ENCODE measurements at places on chromosomes 2 and 18.

GRCh38 chr18:57475408-57475807 lies 40.2 kb downstream of the ONECUT2 start:
- DNase-seq, result no peak

GRCh38 chr2:166891727-166892126 lies 3.4 kb downstream of the XIRP2 start:
- DNase-seq, result no peak

DNA sequence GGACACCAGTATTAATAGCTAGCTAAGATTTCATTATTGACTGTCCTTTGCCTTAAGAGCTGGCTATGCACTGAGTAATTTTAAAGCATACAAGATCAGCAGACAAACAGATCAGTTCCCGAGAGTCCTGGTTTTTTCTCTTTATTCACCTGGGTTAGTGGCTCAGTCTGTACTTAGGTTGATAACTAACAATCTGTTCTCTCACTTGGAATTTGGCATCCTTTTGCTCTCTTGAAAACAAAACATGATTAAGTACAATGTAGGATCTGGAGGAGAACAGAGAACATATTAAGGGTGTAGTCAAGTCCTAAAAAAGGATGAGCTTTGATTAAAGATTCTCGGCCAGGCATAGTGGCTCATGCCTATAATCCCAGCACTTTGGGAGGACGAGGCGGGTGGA lies 16.6 kb downstream of the ARPC2 start:
- no peak for DNase-seq

GRCh38 chr2:54550547-54550946 lies 94.4 kb downstream of the SPTBN1 start:
- no peak for DNase-seq
